ENCODE measurements at places on chromosomes 16 and 17.

DNA sequence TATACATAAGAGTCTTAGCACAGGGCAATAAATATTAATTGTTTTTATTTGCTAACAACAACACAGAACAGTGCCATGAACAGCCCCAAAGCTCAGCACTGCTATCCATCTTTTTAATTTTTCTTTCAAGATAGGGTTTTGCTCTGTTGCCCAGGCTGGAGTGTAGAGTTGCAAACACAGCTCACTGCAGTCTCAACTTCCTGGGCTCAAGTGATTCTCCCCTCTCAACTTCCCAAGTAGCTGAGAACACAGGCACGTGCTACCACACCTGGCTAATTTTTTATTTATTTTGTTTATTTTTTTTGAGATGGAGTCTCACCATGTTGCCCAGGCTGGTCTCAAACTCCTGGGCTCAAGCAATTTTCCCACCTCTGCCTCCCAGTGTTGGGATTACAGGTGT, 47.6 kb upstream of the AKAP1 start:
- DNase-seq = no peak

GRCh38 chr16:1108299-1109252, 12.5 kb upstream of the C1QTNF8 start:
- DNase-seq = peak; percentile 53

- DNase-seq = no peak
Observed at GRCh38 chr16:57066625-57067024, 25.8 kb upstream of the CPNE2 start.

DNA sequence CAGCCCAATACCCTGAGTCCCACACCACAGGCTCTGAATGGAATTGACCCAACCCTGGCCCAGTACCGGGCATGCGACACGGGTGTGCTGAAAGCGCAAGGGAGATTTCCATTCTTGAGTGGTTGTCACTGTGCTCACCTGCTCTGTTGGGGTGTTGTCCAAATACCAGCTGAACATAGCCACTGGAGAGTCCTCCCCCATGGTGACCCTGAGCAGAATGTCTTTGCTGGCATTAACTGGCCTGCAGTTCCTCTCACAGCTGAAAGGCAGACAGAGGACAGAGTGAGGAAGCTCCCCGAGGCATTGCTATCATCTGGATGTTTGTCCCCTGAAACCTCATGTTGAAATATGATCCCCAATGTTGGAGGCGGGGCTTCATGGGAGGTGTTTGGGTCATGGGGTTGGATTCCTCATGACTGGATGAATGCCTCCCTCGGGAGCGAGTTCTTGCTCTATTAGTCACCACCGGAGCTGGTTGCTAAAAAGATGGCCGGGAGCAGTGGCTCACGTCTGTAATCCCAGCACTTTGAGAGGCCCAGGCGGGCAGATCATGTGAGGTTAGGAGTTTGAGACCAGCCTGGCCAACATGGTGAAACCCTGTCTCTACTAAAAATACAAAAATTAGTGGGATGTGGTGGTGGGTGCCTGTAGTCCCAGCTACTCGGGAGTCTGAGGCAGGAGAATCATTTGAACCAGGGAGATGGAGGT, 57.3 kb upstream of the BCO1 start:
- DNase-seq = no peak

Data from NCI-H524 treated with DMSO at 0.1 percent for 48 hours (cell line).